KG1 (cell line): ENCODE measurements at places on chromosomes 11 and 22.

DNA sequence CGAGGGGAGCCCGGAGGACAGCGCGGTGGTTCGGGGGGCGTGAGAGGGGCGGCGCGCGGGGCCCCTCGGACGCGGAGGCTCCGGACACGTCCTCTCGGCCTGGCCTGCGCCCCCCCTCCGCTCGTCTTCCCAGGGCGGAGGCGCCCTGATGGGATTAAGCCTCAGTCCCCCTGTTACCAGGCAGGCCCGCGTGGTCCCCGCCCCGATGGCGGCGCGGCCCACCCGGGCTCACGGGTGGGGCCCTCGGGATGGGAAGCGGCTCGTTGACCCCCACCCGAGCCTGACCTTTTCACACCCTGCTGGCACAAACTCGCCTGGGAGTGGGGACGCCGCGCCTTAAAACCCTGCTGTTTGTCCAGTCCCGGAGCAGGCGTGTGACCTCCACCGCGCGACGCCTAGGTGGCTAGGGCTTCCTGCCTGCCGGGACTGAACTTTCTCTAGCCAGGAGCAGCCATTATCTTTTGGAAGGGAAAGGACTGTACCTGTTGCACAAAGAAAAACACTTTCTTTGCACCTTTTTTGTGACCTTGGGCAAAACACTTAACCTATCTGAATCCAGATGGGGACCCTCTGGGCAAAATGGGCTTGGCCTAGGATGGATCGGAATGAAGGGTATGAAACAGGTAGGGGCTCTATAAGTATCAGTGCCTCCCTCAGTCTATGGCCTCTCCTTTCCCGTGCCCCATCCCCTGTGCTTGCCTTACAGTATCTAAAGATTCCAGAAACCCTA, 1.0 kb downstream of the KIAA1671 start:
- DNase-seq = no peak

DNA sequence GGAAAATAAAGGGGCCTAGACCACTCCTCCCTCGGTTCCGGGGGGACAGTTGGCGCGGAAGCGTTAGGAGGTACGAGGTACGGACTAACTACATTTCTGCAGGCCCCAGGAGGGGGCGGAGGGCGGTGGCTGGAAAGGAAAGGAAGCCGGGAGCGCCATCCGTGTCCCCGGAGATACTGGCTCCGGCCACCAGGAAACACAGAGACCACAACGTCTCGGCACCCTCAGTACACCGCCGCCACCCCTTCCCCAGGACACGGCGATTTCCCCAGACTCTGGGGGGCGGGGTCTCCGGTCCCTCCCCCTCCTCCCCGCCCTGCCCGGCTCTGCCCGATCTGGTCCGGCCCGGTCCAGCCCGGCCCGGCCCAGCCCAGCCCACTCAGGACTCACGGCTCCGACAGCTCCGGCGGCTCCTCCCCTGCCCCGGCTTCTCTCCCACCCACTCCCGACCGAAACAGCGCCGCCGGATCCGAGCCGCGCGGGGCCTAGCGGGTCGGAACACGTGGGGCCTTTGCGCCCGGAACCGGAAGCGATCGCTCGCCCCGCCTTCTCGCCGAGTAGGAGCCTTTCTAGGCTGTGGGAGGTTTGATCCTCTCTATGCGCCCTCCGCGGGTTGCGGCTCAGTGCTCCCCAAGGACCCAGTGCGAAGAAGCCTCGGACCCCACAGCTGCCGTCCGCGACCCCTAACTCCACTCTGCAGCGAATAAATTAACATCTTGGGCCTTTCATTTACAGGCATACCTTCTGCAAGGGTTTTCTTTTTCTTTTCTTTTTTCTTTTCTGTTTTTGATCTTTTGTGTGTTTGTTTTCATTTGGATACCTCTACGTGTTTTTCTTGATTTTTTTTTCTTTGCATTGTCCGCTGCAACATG, at the start of gene ZNF202:
TSS of gene ZNF202 (minus strand) at position 502 of the 872 bp plus-strand sequence. CDS start 10,772 bp downstream, outside the sequence.
- DNase-seq = peak; percentile 88

DNA sequence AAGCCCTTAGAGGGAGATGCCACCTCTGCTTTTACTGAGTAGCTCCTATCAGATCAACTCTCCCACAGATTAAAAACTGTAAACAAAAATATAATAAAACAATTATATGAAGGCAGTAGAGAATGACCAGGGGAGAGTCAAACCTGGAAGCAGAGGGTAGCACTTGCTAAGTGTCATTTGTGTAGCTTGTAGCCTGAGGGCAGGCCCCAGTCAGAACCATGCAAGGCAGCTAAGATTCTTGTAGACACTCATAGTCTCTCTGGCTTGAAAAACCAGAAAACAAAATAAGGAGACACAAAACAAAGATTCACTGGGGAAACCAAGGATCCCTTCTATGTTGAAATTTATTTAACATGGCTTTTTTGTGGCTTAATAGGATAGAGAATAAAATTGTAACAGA, 110.4 kb downstream of the WNT11 start:
- no peak for DNase-seq

DNA sequence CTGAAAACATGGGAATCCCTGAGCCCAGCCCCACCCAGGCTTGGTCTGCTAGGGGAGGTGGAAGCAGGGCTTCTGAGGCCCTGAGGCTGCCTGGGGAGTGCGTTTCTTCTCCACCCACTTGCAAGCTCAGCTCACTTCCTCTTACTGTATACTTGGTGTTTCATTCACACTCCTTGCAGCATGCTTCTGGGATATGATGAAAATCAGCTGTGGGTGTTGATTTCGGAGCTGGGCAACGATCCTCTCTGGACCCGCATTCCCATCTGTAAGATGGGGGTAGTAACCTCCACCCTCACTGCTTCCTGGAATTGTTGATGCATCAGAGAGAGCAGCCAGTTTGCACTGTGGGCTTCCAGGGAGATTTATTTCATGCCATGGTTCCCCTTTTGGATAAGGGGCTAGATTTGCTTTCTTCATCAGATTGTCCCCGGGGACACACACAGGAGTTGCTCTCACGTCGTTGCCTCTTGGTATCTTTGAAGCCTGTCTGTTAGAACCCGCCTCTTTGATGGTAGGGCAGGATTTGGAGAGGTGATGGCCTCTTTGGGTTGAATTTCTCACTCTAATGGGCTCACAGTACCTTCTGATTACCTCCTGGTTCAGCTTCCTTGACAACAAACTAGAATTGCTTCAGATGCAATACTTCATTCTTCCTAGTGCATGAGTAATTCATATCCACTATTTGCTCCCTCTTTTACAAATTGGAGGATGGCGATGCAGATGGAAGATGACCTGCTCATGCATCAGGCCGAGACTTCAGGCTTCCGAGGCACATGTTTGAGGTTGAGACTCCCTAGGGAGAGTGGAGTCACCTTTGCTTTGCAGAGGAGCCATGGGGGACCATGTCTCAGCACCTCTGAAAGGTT, 40.4 kb downstream of the BCR start:
- DNase-seq = peak; percentile 19

DNA sequence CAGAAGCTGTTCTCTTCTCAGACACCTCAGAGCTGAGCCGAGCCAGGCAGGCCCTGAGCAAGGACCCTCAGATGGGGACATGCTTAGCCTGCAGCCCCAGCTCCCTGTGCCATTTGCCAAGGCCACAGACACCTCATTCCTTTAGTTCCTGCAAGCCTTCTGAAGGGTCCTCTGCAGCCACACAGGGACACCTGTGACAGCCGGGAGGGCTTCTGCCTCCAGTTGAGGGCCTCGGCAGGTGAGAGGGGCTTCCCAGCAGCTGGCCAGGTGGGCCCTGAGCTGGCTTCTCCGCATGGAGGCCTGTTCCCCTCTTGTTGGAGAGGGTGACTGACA, 18.2 kb downstream of the INCENP start:
- DNase-seq = no peak

- DNase-seq = no peak
These were observed 9.7 kb upstream of the IL10RA start for GRCh38 chr11:117976445-117976844.

GRCh38 chr22:20530368-20531153, 23.2 kb downstream of the MED15 start:
- DNase-seq = no peak

DNA sequence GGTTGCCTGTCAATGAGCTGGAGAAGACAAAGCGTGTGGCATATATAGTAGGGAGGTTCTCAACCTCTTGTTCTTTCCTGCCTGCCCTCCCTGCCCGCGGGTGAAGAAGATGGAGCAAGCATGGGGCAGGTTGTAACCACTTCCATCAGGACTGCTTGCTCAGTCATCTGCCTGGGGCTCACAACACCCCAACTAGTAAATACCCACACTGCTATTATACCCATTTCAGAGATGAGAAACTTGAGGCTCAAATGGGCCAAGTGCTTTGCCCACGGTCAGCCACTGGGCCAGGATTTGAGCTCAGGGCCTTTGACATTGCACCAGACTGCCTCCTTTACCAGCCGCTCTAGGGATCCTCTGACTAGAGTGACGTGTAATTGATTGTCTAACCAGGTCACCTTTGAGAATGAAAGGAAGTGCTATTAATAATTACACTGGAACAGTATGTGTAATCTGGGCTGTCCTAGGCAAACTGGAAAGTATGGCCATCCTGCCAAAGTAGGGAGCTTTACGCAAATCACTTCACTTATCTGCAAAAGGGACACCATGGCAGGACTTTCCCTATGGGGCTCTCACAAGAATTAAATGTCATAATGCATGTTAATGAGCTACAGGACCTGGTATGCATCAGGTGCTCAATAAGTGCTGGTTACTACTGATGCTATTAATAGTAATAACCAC, 2.8 kb upstream of the CDC42EP1 start:
- DNase-seq = no peak

GRCh38 chr11:64608046-64608445, 17.0 kb downstream of the SLC22A12 start:
- no peak for DNase-seq

GRCh38 chr11:7936615-7937014, 4.9 kb downstream of the OR10A3 start:
- DNase-seq = no peak

DNA sequence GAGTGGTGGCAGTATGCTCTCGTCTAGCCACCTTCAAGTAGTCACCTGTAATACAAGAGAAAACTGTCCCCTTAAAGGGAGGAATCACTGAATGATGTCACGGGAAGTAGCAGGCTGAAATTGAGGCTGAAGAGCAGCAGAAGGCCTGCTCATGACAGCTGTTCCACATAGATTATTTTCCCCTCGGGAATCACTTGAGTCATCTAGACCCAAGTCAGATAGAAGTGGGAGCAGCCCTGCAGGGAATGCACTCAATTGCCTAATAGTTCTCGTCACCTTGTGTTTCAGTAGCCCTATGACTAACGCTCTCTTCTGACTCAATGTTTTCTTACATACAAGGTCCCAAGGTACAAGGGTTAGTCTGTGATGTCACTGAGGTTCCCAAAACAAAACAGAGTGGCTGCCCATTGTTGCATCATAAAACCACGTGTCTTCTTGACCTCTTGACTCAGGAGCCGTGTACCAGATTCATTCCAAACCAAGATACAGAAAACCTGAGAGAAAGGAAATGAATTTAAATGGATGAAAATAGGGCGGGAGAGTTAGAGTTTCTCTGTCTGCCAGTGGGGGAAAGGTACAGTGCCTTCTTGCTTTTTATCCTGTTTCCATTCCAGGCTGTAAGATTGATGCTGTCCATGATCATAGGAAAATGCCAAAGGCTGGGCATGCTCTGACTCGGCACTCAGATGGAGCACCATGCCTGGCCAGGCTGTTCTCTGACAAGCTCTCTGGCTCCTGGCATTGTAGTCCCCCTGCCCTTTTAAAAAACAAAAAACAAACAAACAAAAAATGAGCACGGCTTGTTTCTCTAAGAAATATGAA, 21.6 kb upstream of the C11orf96 start:
- no peak for DNase-seq

DNA sequence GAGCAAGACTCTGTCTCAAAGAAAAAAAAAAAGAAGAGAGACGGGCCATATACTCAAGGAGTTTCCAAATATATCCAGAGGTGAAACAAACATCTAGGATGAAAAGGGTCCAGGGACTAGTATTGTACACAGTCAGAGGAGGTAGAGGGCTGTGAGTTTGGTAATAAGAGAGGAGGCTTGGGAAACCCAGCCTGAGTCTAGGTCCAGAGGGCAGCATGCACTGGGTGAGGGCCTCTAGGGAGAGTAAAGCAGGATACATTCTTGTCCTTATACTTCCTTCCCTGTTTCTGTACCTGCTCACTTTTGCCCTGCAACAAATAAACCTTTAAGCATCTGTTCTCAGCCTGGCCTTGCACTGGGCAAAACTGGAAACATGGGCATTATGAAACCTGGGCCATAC, 31.5 kb downstream of the STIM1 start:
- DNase-seq = no peak

DNA sequence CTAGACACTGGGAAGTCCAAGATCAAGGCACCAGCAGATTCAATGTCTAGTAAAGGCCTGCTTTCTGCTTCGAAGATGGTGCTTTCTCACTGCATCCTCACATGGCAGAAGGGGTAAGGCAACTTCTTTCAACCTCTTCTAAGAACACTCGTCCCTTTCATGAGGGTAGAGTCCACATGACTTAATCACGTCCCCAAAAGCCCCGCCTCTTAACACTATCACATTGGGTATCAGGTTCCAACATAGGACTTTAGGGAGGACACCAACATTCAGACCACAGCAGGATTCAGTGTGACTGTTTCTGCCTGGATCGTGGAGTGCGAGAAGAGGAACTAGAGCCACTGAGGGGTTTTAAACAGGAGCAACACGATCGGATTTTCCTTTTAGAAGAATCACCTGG, 3.7 kb upstream of the TIRAP start:
- DNase-seq = no peak

DNA sequence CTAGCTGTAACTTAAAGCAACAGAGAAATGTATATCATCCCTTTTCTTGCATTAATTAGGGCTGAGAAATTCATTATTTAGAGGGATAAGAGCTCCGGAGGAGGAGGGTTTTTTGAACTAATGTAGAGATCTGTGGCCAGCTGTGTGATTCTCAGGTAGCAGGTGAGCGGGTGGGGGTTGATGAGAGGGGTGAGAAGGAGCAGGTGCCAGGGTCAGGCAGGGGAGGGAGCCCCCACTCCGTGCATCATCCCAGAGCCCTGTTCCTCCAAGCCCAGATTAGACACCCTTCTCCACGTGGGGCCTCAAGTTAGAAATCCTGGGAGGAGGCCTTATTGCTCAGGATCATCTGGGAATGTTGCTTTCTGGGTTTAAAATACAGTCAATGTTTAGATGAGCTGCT, 24.9 kb downstream of the ZBTB16 start:
- DNase-seq = no peak

DNA sequence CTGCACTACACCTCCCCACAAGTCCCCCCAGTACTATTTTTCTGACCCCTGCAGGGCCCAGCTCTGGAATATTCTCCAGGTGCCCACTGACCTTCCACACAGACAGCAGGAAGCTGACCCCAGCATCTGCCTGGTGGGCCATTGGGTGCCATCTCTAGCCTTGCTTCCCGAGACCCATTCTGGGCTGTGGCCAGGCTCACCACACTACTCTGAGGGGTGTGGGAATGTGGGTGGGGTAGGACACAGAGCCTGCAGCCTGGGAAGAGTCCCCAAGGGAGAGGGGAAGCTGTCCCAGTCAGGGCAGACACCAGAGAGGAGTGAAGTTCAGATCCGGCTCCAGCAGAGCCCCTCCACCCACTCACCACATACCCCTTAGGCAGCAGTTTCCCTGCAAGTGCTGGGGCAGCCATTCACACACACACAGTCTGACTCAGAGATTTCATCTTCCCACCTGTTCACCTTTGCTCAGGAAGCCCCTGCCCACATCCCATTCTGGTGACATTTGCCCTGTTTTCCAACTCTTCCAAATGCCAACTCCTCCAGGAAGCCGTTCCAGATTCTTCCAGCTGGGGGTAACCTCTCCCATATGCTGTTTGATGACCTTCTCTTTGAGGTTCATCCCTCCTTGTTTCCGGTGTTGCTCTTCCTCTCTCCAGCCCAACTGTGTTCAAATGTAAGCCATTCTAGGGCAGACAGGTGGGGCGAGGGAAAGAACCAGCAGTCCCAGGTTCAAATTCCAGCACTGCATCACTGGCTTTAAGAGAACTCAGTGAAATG, 1.9 kb downstream of the SLCO2B1 start:
- DNase-seq = no peak

- no peak for DNase-seq
These were observed 39.2 kb downstream of the HEPHL1 start for GRCh38 chr11:94060401-94060800.
